ENCODE measurements at places on chromosomes 13 and 19. TPM values are rescaled to one million over a fixed set of nuclear protein-coding genes. Genes with fewer than 3 reads are reported as not detected.

- no peak for DNase-seq
These were observed 182.6 kb downstream of the EFNB2 start for GRCh38 chr13:106352850-106353249.

GRCh38 chr13:43522788-43523187 lies 264.0 kb downstream of the ENOX1 start:
- no peak for DNase-seq

DNA sequence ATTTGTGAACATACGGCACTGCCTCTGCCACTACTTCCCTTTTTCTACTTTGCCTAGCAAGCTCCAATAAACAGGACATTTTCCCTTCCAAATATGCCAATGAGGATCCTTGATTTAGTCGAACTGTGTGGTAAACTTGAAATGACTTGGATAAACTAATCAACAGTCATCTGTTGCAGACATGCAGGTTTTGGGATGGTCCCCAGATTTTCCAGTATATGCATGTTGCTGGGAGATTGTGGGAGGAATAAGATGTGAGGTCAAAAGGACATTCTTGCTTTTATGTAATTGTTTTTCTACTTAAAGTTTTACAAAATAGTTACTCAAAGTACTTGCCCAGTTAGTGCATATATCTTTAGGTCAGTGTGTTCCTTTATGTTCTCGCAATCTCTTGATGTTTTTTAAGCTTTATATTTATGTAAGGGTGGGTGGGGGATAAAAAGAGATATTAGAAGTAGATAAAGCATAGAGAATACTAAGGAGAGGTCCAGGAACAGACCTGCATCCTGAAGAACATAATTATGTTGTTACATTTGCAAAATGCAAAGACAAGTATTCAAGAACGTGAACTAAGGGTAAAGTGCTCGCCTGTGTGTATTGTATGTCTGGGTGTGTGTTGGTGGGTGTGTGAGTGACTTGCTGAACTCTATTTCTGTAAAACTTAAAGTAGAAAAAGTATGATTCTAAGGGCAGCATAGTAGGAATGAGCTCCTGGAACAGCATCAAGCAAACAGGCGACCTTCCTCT lies 88.4 kb upstream of the OXGR1 start:
- no peak for DNase-seq

Gene SPACA4
- 0.26 TPM for polyA plus RNA-seq

GRCh38 chr19:17757125-17757524 lies 5.8 kb downstream of the FCHO1 start:
- DNase-seq = no peak

Gene PSG2
- 0.25 TPM for polyA plus RNA-seq

Gene CEACAM6
- polyA plus RNA-seq = 0.22 TPM

All from renal cortex interstitium (tissue), 15 donors.